Amniotic epithelial cell (primary cell): ENCODE measurements at places on chromosomes 4 and X.

- no peak for DNase-seq
Measured at GRCh38 chr4:24669751-24670150, 85.4 kb upstream of the DHX15 start.

- no peak for DNase-seq
Measured at GRCh38 chr4:4680758-4681157, 138.9 kb upstream of the STX18 start.

GRCh38 chrX:150182161-150182560 is 181.0 kb upstream of the MAMLD1 start:
- no peak for DNase-seq

DNA sequence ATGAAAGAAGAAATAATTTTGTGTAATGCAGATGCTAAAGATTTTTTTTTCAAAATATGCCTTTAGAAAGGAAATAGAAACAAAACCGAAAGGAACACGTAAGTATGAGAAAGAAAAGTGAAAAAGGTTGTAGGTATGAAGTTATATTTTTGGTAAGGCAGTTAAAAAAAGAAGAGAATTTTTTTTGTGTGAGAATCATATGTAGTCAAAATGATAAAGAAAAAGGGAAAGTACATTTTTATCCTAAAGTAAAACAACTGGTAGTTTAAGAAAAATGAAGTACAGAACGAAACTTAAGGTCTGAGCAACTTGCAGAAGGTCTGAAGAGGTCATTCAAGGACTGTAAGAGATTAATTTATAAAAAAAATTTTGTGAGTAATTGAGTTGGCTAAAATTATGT is 164.0 kb upstream of the TRAM1L1 start:
- no peak for DNase-seq
